ENCODE measurements at places on chromosomes 7 and 10.

- DNase-seq, result no peak
Observed at GRCh38 chr10:105023211-105024111, 382.4 kb downstream of the SORCS3 start.

- DNase-seq, result no peak
Observed at GRCh38 chr7:42645906-42646305, 266.0 kb downstream of the C7orf25 start.

DNA sequence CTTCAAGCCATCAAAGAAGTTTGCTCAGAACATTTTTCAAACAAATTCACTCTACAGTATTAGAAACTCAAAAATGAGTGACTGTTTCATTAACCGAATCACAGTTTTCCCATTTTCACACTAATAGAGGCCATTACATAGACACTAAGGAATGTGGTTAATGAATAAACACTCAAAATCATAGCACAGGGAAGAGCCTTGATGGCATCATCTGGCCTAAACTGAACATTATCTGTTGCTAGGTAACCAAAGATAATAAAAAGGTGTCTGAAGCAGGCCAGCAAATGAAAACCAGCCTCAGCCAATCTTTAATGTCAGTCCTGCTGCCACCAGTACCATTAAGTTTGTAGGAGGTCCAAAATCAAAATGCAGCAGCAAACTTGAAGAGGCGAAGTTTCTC is 492.4 kb upstream of the STEAP1 start:
- no peak for DNase-seq

DNA sequence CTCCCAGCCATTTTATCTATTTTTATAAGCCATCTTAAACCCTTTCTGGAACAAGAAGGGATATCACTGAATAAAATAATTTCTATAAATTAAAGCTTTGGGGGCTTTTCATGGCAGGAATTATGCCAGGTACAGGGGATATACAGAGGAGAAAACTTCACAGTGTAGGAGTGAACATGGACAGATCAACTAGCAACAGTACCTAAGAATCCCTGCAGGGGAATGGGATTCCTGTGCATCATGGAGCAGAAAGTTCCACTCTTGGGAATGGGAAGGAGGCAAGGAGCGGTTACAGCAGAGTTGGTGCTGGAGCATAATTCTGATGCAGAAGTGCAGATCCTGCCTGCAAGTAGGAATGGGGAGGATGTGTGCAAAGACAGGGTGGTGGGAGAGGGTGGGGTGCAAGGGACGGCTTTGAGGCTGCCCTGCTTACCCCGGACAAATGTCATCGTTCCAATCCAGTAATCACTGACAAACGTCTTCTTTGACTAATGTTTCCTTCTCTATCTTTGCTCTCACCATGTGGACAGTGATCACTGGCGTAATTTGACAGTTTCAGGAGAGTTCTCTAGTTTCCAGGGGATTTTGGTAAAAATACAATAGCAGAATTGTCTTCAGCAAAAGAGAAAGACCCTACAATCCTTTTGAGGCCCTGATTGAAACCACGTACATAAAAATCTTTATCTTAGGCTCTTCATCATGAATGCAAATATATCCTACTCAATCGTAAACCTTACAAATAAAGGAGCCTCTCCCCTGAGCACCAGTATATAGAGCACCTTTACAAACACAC is 196.7 kb downstream of the HECW1 start:
- no peak for DNase-seq

GRCh38 chr10:74103560-74104258 is 46.9 kb downstream of the AP3M1 start:
- no peak for DNase-seq

DNA sequence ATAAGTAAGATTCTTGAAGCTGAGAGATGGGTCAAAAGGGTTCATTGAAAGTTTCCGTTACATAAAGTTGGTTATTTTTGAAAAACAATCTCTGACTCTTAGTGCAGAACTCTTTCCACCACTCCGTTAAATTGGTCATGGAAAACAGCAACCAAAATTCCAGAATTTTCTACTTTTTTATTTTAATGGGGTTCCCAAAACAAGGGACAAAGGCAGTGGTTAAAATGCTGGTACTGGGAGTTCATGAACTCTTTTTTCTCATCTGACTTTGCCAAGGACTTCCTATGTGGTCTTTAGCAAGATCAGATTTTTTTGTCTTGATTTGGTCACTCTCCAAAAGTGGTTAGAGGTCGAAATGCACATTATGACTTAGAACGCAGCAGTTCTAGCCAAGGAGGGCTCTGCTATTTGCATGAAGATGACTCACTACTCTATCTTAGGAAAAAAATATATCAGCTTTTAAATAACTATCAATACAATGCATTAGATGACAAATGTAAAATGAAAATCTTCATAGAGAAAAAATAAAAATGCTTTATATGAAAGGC is 145.7 kb downstream of the REEP3 start:
- no peak for DNase-seq

DNA sequence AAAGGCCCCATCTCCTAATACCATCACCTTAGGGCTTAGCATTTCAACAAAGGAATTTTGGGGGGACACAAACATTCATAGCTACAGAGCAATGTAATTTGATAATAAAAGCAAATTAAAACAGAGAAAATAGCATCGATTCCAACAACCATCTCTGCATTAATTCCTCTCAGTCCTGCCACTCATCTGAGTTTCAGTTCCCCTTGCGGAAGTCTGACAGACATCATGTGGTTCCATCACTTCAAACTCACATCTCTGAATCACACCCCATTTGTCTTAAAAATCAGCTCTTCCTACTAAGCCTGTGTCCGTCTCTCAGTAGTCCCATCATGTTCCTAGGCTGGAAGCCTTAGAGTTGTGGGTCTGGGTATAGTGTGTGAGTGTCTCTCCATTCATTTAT is 3.6 kb downstream of the ADCK2 start:
- no peak for DNase-seq

GRCh38 chr7:33497051-33497450 is 367.7 kb downstream of the BBS9 start:
- no peak for DNase-seq

DNA sequence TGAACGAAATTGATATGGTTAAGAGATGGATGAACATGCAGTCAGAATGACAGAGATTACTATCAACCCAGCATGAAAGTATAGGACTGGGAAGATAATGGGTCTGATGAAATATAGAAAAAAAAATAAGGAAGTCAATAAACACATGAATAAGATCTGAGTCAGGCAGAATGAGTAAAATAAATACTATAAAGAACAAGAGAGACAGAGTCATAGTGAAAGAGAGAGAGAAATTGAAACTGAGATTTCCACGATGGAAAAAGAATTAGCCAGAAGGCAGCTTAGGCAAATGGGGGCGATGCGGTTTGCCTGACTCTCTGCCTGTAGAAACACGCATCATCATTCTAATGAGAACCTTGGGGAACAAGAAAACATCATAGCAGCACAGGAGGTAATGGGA is 26.6 kb downstream of the SEMA3D start:
- no peak for DNase-seq

DNA sequence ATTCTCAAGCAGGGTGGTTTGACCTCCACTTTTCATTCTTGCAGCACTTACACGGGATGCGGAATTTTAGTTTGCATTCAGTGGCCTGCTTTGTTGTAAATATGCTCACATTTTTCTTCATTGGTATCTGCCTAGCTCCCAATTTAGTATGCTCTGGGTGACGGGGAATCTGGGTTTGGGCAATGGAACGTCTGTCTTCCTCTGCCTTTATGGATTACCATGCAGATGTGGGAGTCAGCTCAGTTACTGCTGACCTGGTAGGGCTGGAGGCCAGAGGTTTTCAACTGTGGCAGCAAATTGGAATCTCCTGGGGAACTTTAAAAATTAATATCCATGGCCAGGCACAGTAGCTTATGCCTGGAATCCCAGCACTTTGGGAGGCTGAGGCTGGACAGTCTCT is 161.6 kb downstream of the CAMK1D start:
- no peak for DNase-seq

DNA sequence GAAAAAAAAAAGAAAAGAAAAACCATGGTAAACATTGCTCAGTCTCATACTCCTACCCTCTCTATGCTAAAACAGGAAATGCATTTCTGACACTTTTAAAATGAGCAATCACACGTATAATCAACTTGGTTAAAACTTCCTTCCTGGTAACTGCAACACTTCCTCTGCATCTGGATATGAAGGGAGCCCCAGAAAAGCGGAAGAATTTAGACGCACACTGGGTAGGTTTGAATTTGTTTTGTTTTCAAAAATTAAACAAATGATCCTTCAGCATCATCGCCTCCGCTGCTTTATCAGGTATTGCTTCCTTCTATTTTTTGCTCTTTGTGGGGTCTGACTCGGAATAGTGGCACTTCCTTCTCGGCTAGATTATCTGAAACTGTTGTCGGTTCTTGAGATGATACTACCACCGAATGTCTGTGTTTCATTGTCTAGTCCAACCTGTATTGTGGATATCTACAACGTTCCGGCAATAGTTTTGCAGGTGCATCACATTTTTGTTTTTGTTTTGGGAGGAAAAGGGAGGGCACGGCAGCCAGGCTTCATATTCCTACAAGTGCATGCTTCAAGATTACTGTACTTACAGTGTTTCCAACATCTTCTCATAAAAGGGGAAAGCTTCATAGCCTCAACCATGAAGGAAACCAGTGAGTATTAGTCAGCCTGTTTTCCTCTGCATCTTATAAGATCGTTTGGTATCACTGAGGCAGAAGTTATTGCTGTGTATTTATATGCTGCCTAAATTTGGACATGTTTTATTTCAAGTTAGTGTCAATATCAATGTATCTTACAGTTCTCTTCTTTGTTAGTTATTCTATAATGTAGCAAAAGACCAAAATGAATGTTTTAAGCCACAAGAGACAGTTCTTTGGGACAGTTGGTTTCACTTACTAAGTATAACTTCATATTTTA is at the start of gene PIK3CG:
Gene PIK3CG (plus strand): TSS at position 153 of the 912 bp plus-strand sequence. CDS start 2,280 bp downstream, outside the sequence.
- DNase-seq, result no peak

- no peak for DNase-seq
Observed at GRCh38 chr7:110568388-110568787, 522.5 kb upstream of the LRRN3 start.

- DNase-seq, result no peak
Observed at GRCh38 chr7:75756991-75757676, 14.9 kb downstream of the CCL26 start.

DNA sequence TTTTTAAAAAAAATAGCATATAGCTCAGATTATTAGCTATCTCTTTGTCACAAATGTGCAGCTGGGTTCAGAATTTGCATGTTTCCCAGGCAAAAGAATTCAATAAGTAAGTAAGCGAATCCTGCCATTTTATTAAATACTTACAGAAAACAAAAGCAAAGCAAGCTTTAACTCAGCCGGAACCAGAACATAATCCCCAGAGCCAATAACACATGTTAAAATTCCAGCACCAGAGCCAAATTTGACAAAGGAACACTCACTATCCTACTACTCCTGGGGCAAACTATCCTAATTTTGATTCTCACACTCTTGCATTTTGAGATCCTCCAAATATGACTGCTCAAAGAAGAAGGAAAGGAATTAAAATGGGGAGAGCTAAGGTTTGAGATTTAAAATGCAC is 32.6 kb downstream of the LRRTM3 start:
- no peak for DNase-seq

DNA sequence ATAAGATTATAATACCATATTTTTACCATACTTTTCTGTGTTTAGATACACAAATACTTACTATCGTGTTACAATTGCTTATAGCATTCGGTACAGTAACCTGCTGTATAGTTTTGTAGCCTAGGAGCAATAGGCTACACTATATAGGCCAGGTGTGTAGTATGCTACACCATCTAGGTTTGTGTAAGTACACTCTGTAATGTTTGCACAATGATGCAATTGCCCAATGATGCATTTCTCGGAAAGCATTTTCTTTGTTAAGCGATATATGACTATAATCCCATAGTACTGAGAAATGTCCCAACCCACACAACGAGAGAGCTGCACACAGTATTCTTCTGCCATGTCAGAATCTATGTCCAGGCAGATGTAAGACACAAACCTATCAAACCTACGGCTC is 160.0 kb downstream of the NEBL start:
- DNase-seq, result no peak

DNA sequence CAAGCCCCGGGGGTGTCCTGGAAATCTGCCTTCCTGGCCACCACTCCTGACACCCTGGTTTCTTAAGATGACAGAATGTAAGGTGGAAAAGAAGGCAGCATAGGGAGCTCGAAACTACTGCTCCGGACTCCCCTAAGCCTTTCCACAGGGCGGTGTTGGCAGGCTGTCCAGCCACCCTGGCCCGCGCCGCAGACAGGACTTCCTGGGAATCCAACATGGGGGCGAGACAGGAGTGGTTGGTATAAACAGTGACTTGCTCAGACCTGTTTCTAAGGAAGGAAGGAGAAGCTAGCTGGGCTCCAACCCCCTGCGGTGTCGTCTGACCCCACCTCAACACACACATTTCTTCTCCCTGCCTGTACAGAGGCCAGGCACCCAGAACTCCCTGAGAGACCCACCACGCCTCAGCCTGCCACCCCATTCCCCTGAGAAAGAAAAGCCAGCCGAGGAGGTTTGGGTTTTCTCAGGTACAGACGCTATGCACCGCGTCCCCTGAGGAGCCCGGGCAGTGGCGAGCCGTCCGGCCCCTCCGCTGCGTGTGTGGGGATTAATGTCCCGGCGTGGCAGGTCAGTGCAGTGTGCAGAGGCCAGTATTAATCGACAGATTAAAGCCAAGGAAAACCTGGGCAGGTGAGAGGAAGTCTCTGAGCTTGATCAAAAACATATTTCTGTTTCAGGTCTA is 349.6 kb upstream of the MKI67 start:
- no peak for DNase-seq

DNA sequence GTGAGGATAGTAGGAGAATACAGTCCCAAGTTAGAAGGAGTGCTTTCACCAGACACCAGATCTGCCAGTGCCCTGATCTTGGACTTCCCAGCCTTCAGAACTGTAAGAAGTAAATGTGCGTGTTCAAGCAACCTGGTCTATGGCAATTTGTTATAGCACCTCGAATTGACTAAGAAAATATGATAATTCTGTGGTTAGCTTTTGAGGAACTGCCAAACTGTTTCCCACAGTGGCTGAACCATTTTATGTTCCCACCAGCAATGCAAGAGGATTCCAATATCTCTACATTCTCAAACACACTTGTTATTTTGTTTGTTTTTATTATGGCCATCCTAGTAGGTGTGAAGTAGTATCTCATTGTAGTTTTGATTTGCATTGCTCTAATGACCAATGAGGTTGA is 47.0 kb downstream of the RBM20 start:
- no peak for DNase-seq

- no peak for DNase-seq
Observed at GRCh38 chr7:5423976-5424748, 528 bp upstream of the TNRC18 start.

All from activated T-helper 1 cell treated with anti-CD3 and anti-CD28 coated beads, Interleukin-2, amount 50 U/mL, for 16 hours (primary cell).